ENCODE measurements at places on chromosomes 5 and 9.

GRCh38 chr9:91519520-91520277 lies 96.1 kb upstream of the NFIL3 start:
- no peak for DNase-seq

GRCh38 chr5:113612060-113612496 lies 98.6 kb downstream of the YTHDC2 start:
- no peak for DNase-seq

- no peak for DNase-seq
Observed at GRCh38 chr5:100890461-100891008, 12.5 kb downstream of the ST8SIA4 start.

DNA sequence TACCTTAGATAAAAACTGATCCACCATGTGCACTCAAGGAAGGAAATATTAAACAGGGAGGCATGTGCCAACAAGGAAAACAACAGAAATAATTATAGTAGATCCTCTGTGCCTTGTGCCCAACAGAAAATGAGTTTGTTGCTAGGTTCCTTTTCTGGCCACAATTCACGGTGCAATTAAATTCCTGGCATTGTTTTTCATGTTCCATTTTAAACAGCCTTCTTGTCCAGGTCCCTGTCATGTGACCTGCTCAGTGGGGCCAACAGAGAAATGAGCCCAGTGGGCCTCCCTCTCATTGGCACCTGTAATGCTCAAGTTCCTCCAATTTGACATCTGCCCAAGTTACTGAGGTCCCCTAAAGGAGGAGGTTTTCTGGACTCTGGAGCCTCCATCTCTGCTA lies 56.5 kb downstream of the SPOCK1 start:
- DNase-seq: no peak

GRCh38 chr5:147051193-147051592 lies 172.6 kb upstream of the PPP2R2B start:
- DNase-seq: no peak

DNA sequence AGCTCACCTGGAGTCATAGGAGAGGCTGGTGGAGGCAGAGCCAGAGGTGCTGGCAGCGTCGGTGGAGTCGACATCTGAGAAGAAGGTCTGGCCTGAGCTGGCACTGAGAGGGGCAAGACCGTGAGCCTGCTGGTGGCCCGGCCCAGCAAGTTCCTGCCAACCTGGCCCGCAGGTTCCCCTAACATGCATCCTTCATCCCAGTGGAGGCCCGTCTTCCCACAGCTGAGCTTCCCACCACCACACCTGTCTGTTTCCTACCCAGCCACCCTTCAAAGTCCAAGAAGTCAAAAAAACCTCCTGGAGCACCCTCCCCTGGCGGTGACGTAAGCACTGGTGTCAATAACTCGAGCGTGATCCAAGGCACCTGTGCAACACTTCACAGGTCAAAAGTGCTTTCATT lies 16.9 kb downstream of the PHF19 start:
- DNase-seq: no peak

DNA sequence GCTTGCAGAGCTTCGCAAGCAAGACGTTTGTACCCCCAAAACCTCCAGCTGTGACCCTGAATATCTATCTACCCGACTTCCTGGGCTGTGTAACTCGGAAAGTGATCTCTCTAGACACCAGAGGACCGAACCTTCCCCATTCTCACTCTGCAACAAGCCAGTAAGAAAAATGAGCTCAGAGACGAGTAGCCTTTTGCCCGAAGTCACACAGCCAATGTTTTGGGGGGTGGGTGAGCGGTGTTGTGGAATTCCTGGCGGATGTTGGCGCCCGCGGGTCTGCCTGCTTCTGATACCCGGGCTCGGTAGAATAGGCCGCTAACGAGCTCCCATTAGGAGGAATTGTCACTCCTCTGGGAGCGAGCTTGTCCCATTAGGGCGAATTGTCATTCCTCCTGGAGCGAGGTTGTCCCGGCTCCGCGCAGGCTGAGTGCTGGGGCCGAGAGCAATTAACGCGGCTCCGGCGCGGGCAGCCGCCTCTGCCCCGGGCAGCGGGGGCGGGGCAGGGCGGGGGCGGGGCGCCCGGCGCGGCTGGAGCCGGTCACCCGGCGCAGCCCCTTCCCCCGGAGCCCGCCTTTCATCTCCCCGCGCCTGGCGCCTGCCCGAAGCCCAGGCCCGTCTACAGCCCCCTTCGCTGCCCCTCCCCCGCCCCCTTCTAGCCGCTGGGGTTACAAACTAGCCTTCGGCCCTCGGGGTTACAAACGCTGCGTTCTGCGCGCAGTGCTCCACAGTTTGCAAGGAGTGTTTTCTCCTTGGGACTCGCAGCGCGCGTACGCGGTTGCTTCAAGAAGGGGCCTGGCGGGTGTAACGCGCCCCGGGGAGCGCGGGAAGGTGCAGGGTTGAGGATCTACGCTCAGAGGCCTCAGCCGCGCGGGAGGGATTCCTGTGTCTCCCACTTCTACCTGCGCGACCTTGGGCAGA lies 3.5 kb upstream of the MSX2 start:
- DNase-seq: no peak

- no peak for DNase-seq
Observed at GRCh38 chr9:21681641-21682040, 120.8 kb upstream of the MTAP start.

DNA sequence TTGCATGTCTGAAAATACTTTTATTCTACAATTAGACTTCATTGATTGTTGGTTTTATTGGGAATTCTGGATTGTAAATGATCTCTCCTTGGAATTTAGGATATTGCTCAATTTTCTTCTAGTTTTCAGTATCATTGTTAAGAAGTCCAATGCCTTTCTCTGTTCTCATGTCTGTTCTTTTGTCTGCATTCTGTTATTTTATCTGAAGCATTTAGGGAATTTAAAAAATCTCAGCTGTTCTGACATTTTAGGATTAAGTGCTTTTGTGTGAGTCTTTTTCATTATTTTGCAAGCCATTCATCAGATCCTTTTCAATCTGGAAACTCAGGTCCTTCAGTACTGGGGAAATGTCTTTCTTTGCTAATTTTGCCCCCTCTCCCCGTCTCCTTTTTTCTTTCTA lies 4.4 kb upstream of the FER start:
- DNase-seq: no peak

GRCh38 chr9:77838986-77839385 lies 190.9 kb upstream of the GNA14 start:
- DNase-seq: no peak

DNA sequence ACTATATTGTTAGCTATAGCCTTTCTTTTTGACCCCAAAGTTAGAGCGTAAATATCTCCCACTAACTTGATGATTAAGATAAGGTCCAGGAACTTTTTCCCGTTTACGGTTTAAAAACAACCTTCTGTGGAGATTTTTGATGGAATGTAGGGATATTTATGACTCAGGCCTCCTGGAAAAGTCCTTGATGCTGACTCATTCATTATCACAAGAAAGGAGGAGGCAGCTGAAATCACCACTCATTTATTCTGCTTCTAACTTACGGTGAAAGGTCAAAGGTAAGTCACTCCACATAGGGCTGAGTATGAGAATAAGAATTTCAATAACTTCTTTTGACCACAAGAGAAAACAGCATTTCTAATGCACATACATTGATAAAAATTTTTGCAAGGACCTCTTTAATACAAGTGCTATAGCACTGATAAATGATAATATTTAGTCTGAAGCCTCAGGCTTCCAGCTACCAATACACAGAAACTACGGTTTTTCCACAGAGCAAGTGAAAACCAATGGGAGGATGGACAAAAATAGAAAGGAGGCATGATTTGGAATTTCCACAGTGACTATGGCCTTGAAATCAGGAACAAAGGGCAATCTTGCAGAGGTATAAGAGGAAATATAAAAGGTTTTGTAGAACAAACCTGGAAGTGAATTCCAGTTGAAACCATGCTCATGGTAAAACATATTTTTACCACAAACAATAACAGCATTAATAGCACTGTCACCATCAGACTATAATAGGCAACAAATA lies 146.5 kb downstream of the PPP2R2B start:
- DNase-seq: no peak

- no peak for DNase-seq
Observed at GRCh38 chr5:167205881-167206280, 1085.6 kb upstream of the WWC1 start.

- DNase-seq: no peak
Observed at GRCh38 chr9:27407491-27407890, 110.5 kb upstream of the EQTN start.

DNA sequence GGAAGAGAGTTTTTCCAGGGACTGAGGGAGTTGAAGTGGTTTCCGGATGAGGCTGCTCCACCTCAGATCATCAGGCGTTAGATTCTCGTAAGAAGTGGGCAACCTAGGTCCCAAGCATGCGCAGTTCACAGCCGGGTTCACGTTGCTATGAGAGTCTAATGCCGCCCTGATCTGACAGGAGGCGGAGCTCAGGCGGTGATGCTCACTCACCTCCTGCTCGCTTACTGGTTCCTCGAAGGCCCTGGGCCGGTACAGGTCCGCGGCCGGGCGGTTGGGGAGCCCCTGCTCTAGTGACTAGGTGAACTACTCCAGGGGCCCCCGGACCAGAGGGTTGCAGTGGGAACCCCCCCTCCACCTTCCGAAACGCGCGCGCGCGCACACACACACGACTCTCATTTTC lies 997 bp upstream of the RNF130 start:
- no peak for DNase-seq

DNA sequence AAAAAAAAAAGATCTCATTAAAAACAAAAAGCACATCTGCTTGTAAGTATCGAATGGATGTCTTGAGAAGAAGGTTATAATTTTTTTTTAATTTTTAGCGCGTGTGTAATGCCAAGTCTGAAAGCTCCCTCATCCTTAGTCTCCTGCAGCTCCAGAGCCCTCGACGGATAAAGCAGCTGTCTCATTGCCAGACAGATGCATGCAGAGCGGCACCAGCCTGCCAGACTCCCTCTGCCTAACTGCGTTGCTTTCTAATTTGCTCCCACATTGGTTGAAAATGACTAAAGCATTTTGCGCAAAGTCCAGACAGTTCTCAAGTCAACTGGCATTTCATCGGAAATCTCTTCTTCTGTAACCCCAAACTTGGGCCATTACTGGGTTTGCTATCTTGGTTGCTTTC lies 29.4 kb downstream of the OLFM1 start:
- DNase-seq: no peak

DNA sequence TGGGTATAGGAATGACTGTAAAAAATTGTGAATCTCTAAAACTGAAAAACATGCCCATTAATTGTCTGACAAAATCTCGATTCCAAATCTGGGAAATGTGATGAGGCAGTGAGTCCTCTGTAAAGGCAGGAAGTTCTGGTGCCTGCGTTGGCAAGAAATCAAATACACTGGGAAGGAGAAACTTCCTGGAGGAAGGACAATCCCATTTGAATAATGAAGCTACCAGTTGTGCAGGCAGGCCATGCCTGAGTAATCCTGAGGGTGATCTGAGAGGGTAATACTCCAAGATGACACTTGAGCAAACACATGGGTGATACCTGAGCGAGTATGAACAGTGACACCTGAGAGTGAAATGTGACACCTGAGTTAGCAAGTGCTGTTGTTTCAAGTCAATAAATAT lies 49.7 kb downstream of the KIF24 start:
- DNase-seq: no peak

GRCh38 chr9:116365056-116365471 lies 211.5 kb downstream of the PAPPA start:
- no peak for DNase-seq

DNA sequence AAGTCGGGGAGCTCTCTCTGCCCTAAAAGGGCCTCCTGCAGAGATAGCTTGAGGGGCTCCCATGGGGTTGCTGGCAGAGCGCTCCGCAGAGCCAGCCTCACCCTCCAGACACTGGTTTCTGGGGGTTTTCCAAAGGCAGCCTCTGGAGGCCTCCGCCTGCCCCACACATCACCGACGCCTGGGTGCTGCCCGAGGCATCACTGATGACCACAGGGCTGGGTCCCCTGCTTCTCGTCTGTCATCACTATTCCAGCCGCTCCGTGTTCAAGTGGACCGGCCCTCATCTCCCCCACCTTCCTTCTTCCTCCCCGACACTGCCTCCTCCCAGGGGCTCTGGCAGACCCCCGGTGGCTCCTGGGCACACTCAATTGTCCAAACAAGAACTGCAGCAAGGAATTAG lies 64.1 kb upstream of the IRX4 start:
- no peak for DNase-seq

DNA sequence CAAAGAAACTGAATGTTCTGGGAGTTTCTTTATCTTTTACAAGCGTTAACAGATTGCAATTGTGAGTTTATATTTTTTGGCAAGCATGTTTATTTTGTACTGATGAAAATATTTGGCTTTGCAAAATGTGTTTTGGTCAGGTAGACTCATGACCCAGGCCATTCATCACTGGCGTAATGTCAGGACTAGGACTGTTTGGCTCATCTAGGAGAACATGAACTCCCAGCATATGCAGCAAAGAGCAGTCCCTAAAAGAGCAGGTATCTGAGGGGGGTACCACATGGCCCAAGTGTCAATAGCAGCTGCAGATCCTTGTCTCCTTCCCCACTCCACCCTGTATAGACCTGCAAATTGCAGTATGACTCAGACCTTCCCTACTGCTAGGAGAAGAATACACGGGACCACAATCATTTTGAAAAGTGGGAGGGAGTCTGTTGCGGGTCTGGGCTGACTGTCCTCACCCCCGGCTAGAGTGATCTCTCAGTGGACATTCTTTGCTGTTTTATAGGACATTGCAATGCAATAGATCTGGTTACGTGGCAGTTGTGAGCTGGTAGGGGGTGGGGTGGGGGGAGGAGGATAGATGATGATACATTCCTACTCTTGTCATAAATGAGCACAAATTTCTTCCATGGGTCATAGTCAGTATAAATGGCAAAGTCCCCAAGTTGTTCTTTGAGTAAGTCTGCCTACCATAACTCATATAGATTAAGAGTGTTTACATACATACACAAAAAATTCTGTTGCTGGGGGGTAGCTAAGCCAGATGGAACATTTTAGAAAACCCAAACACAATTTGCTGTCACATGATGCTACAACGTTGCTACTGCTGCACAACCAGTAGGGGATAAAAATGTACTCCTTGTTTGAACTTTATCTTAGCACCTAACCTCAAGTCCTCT lies 20.8 kb upstream of the SNCAIP start:
- DNase-seq: no peak

DNA sequence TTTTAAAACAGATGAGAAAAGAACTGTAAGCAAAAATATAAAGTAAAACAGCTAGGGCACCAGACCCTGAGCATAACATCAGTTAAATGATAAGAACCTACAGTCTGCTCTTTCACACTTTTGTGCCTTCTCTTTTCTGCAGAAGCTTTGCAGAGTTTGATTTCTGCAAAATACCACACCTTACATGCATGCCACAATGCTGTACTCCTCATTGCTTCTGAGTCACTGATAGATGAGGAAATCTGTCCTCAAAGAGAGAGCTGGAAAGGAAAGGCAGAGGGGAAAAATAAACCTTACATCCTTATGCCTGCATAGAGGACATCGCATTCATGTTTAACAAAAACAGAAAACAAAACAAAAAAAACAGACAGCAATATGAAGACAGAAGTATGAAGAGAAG lies 142.9 kb downstream of the ATPSCKMT start:
- no peak for DNase-seq
